ENCODE measurements at places on chromosomes 5 and 9.

GRCh38 chr9:5499889-5500398 lies 10.4 kb upstream of the PDCD1LG2 start:
- DNase-seq = no peak

DNA sequence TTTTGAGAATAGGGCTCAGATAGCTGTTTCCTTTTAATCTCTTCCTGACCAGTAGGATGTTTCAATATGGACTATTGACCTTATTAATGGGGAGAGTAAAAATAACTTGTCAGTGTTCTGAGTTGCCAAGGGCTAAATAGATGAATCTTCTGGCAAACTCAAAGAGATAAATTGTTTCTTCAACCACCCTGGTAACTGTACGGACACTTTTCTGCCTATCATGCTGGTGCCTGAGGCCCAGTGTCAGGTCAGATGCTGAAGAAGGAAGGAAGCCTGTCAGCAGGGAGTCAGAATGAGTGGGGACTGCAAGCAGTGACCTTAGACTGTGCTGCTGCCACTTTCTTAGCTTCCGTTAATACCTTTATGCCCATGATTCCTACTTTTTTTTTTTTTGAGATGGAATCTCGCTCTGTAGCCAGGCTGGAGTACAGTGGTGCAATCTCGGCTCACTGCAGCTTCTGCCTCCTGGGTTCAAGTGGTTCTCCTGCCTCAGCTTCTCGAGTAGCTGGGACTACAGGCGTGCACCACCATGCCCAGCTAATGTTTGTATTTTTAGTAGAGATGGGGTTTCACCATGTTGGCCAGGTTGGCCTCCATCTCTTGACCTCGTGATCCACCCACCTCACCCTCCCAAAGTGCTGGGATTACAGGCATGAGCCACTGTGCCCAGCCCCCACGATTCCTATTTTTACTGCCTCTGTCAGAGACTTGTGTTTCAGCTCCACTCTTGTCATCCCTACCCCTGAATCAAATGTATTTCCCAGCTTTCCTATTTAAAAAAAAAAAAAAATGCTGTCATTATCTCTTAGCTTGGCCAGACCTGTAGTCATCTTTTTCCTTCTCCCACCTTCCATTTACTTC lies 33.7 kb downstream of the TGFBR1 start:
- DNase-seq = no peak

GRCh38 chr9:69325409-69326212 lies 596 bp downstream of the ENTREP1 start:
- DNase-seq = no peak

GRCh38 chr5:93381057-93381456 lies 200.0 kb downstream of the NR2F1-AS1 start:
- no peak for DNase-seq

DNA sequence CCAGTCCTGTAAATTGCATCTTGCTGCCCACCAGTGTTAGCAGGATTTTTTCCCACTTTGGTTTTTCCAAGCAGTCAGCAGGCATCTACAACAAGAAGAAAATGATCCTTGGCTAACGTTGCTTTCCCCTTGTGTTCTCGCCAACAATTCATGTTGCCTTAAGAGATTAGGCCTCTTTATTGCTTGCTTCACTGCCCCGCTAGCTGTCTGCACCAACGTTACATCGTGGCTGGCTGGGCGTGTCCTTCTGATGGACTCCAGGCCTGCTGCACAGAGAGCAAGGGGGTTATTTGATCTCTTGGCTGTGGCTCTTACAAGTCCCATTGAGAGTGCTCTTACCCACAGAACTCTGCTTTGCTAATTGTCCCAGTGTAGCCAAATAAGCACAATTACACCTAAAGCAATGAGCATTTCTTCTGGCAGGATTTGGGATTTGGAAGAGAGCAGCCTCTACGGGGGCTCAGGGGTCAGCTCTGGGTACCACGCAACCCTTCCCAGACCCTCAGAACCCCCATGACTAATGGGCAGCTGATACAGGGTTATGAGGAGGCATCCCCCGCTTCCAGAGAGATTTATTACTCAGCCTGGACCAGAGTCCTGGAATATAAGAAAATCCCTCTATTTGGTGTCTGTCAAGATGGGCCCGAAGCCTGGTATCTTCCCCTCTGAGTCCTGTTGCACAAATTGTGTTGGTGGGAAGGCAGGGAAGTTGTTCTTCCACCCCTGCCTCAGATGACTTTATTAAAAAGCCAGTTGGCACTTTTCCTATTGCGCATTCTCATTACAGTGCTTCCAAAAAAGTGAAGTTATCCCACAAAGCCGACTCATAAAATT lies 17.6 kb downstream of the DCANP1 start:
- DNase-seq = no peak

GRCh38 chr9:131492070-131492469 lies 10.6 kb upstream of the POMT1 start:
- no peak for DNase-seq

DNA sequence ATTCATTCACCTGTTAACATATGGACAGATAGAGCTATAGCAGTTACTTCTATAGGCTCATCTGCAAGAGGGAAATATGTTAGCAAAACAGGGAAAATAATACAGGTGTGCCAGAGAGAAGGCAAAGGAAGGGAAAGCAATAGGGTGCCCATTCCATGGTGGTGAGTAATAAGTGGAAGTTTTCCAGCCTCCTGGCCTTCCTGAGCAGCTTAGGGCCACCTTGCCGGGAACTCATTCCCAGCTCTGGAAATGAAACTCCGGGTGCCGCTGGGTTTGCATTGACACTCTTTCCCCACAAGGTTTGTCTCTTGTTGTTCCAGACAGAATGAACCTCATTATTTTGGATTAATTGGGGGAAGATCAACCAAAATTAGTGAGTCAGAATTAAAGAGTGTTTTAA lies 58.4 kb downstream of the SLC1A3 start:
- DNase-seq = no peak

DNA sequence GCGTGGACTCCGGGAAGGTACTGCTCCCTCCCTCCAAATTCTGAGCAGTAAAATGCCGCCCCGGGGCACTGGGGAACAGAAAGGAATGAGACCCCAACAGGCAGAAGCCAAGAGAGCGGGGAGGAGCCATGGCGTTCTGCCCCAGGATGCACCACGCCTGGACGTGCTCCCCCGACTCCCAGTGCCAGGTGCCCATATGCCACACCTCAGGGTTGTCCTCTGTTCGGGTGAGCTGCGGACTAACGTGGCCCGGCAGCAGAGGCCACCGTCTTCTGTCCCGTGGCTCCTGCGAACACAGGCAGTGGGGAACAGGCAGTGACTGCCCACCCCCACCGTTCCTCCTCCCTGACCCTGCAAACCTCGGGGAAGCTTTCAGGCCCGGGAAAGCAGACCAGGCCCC lies 4.8 kb downstream of the SURF6 start:
- DNase-seq = no peak

DNA sequence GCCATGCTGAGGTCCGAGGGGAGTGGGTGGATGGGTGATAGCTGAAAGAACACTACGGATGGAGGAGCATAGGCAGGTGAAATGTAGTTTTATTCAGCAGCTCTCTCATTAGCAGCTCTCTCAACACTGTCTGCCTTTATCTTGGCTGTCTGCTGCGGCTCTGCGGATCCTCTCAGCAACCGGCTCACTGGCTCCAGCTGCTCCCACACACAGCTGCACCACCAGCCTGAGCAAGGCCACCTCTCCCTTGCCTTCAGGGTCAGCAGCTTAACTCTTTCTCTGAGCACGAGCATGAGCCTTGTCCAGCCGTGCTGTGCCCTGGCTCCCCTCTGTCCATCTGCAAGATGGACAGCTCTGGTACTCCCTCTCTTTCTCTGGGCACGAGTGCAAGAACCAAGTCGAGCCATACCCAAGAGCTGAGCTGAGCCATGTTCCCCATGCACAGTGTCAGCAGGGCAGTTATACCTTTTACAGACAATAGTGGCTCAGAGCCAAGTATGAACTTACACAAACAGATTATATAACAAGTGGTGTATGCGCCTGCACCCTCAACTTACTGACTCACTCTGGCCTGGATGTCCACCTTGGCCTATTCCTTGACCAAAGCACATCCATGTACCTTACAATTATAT lies 108.5 kb downstream of the MACIR start:
- DNase-seq = no peak

GRCh38 chr5:72410688-72411295 lies 90.6 kb downstream of the PTCD2 start:
- DNase-seq = no peak

GRCh38 chr5:36421256-36421655 lies 119.6 kb upstream of the RANBP3L start:
- no peak for DNase-seq

- DNase-seq = no peak
Measured at GRCh38 chr9:78311075-78311474, 14.2 kb downstream of the PSAT1 start.

DNA sequence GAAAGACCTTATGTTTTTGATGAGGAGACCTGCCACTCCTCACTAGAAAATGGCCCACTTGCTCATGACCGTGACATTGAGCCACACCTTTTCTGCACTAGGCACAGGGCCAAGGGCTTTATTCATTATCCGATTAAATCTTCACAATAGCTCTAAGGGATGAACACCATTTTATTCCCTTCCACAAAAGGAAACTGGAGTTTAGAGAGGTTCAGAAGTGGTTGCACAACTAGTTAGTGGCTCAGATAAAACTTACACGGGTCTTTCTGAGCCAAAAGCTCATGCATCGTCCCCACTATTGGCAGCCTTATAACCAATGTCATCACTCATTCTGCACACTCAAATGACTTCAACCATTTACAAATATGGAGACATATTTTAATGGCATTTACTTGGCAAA lies 39.4 kb downstream of the SUSD1 start:
- DNase-seq = no peak

GRCh38 chr5:131944702-131945550 lies 537 bp downstream of the MEIKIN start:
- DNase-seq = no peak

DNA sequence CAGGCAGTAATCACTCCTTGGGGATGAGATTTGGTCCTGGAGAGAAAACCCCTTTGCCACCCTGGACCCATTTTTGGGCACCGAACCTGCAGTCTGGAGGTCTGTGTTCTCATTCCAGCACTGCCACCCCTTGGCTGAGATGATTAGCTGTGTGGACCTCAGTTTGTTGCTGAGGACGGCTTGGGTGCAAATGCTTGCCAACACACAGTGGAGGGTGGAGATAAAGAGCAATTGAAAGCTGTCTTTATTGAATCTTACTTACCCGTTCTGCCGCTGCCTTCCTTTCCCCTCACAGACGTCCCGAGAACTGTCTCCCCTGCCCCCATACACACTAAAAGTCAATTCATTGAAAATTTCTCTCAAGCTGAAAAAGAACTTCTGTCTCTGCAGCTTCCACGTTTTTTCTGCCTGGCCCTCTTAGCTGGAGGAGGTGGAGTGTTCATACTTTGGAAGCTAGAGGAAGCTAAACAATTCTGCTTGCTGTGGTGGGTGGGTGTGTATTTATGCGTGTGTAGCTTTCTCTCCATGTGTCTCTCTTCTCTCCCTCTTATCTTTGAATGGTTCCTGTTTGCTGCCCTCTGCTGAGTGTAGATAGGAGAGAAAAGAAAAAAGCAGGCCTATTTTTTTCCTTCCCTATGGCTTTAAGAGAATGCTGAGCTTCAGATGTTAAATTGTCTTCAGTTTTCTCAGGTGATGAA lies 6.6 kb downstream of the GALNT10 start:
- DNase-seq = no peak

GRCh38 chr5:153714798-153715197 lies 224.3 kb downstream of the GRIA1 start:
- DNase-seq = no peak

- no peak for DNase-seq
Measured at GRCh38 chr5:74199436-74200210, 440.9 kb downstream of the ENC1 start.

GRCh38 chr9:93081931-93082330 lies 14.1 kb upstream of the CARD19 start:
- DNase-seq = no peak

GRCh38 chr5:96855031-96855872 lies 21.0 kb upstream of the ERAP2 start:
- DNase-seq = no peak

- no peak for DNase-seq
Measured at GRCh38 chr5:157157293-157157891, 8.7 kb downstream of the GARIN3 start.

- no peak for DNase-seq
Measured at GRCh38 chr5:56699538-56699937, 115.8 kb upstream of the MAP3K1 start.

- no peak for DNase-seq
Measured at GRCh38 chr9:20395651-20396050, 226.6 kb downstream of the MLLT3 start.

- DNase-seq = no peak
Measured at GRCh38 chr9:129351058-129351641, 173.1 kb upstream of the IER5L start.

- no peak for DNase-seq
Measured at GRCh38 chr5:48192-48591, 43.8 kb upstream of the PLEKHG4B start.

DNA sequence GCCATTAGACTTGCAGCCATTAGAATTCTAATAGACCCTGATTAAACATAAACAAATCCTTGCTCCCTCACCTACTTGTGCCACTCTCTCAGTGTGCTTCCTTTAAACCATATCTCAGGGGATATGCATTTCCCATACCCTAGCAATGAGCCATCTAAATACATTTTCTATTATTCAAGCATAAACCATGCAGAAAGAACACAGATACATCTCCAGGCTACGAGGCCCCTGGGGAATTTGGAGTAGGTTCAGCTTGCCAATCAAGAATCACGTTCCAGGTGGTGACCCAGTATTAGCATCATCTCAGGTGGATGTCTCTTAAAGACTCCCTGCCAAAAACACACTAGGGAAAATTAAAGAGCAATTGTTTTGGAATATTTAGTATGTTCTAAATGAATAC lies 93.0 kb upstream of the CCL21 start:
- DNase-seq = no peak

DNA sequence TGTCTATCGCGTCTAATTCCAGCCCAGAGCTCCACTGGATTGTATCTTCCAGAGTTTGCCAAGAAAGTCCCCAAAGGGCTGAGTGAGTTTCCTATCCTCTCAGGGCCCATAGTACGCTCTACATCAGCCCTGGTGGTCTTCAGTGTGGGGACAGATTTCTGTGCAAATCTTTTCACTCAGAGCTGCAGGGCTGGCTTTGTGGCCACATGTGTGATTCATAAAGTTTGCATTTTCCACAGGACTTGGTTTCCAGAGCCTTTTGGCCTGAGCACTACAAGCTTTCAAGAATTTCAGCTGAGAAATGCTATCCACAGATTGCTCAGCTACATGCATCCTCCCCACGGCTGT lies 76.7 kb upstream of the CXCL14 start:
- no peak for DNase-seq
